ENCODE measurements at places on chromosomes 7 and 10.

DNA sequence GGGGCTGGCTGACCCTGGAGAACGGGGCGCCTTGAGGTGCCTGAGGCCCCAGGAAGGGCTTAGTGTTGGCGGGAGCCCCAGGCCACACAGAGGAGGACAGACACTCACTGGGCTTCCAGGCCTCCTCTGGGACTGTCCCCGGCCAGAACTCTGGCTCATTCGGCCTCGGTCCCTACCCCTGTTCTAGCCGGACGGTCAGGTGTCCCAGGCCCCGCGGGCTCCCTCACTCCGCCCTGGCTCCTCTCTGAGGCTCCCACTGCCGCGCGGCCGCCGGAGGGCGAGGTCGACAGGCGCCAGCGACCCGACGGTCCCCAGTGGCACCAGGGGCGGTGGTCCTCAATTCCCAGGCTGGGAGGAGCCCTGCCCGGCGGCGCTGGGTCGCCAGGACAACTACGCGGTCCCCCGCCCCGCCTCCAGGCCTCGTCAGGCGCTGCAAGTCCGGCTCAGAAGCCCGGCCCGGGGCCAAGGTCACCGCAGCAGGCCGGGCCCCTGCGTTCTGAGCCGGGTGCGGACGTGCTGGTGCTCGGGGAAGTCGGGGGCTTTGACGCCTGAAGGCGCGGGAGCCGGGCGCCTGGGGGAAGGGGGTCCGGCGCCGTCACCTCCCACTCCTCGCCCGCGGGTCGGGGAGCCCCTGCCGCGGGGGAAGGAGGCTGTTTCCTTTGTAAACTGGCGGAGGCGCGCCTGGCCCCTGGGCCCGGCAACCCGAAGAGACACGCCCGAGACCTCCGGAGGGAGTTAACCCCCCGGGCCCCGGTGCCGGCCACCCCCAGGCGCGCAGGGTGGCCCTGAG, 1.1 kb upstream of the PWWP2B start:
- no peak for DNase-seq

- no peak for DNase-seq
These were observed 254.1 kb downstream of the TNS3 start for GRCh38 chr7:47327698-47328391.

DNA sequence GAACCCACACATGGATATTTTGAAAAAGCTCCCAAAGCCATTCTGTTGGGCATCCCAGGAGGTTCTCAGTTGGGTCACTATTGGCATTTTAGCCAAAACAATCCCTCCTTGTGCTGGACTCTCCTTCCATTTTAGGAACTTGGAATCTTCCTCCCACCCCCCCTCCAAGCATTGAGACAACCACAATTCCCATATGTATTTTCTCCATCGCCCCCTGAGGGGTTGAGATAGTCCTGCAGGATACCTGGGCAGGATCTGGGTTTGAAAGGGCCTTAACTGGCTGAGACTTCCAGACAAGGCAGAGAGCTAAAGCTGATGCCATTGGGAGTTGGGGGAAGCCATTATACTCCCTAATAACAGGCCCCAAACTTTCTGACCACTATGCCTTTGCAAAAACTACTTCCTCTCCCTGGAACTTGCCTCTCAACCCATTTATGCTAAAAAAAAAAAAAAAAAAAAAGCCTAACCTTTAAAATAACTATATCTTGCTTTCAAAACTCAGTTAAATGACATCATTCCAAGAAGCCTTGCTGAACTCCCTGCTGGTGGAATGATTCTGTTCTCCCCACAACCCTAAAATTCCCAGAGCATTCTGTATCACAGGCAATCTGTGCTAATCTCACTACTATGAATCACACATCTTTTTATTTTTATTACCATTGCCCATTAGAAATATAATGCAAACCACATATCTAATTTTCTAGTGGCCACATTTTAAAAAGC, 77.5 kb upstream of the PDE1C start:
- no peak for DNase-seq

- no peak for DNase-seq
These were observed 236.2 kb downstream of the DNAJB9 start for GRCh38 chr7:108805808-108806397.

DNA sequence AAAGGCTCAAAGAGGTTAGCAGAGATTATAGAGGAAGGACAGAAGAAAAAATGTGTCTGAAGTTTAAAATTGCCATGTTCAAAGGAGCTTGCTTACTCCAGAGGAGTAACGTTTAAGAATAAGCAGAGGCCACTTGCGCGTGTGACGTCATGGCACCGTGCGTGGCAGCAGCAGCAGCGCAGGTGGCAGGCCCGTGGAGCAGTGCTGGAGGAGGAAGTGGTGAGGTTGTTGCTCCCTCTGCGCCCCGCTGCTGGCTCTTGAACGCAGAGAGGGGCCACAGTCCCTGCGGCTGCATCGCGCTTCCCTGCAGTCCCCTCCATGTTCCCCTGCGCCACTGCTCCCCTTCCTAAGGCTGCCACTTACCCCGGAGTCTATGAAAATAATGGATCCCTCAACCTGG, 37.5 kb downstream of the GDI2 start:
- DNase-seq, result no peak
